GM12864 (cell line): ENCODE measurements at places on chromosomes 12 and 14.

DNA sequence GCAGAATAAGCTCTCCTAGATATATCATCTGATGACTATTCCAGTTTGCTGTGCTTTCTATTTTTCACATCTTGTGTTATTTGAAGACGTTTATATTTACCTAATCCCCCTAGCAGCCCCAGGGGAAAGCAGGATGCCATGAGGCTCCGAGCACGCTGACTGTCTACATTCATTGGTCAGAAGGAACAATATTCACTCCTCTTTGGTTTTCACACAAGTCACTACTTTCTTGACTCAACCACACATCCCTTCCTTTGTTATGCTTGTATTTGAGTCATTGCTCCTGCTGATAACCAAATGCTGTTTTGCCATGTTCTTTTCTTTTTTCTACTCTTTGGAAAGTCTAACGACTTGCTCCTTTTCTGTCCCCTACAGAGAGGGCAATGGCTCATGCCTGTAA lies 86.5 kb upstream of the SLC38A2 start:
- DNase-seq, result no peak

GRCh38 chr12:51962737-51963136 lies 11.2 kb downstream of the ACVR1B start:
- no peak for DNase-seq

DNA sequence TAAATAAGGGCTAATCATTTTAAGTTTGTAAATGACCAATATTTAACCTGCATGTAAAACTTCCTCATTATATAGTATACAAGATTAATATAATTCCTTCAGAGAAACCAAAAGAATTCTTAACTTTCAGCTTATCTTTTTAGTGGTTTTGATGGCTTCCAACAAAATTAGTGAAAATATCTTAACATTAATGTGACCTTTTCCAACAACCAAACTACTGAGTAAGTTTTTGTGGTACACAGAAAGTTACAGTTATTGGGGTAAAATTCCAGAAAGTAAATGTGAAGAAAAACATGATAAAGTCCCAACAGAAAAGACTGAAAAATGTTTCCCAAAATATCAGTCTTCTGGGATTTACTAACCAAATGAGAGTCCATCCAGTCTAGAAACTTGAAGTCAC lies 111.0 kb upstream of the PDE3A start:
- DNase-seq, result no peak

DNA sequence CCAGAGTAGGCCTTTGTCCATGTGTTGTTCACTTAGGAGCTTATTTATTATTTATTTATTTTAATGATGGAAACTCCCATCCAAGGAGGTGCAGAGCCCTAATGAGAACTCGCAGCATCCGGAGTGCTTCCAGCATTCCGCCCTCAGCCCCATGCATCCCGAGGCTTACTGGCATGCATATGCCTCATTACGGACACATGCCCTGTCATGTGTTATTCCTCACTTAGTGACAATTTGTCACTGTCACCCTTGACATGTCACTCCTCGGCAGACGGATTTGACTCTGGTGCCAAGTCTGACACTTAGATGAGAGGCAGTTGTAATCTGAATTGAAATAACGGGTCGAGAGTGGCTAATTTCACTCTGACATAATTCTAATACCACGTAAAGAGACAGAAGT lies 132.8 kb downstream of the VRK1 start:
- no peak for DNase-seq

GRCh38 chr14:64831419-64831818 lies 48.3 kb downstream of the SPTB start:
- no peak for DNase-seq

- DNase-seq, result no peak
Measured at GRCh38 chr12:78403681-78404080, 460.9 kb upstream of the SYT1 start.

GRCh38 chr12:38664661-38665269 lies 240.6 kb downstream of the CPNE8 start:
- no peak for DNase-seq

GRCh38 chr12:1934831-1935230 lies 16.4 kb upstream of the CACNA2D4 start:
- no peak for DNase-seq

GRCh38 chr12:69329669-69330428 lies 18.3 kb upstream of the LYZ start:
- DNase-seq, result no peak

DNA sequence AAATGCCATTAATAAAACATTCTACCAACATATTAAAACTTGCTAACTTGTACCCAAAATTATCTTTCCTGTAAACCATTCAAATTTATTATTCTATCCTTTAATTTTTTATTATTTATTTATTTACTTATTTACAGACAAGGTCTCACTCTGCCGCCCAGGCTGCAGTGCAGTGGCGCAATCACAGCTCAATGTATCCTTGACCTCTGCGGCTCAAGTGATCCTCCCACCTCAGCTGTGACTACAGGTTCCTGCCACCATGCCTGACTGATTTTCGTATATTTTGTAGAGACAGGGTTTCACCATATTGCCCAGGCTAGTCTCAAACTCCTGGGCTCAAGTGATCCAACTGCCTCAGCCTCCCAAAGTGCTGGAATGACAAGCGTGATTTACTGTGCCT lies 20.4 kb upstream of the LIN7A start:
- DNase-seq, result no peak
